Lower lobe of right lung (tissue), 2 donors: ENCODE measurements at places on chromosomes 16 and 17.

GRCh38 chr17:35735036-35735805, 3.8 kb downstream of the RASL10B start:
- peaks cover 3% of the 10 kb centered on the region for H3K27me3 ChIP-seq
- no peaks in the 10 kb centered on the region for H3K36me3 ChIP-seq
- no peak overlapping the region for H3K27ac ChIP-seq

DNA sequence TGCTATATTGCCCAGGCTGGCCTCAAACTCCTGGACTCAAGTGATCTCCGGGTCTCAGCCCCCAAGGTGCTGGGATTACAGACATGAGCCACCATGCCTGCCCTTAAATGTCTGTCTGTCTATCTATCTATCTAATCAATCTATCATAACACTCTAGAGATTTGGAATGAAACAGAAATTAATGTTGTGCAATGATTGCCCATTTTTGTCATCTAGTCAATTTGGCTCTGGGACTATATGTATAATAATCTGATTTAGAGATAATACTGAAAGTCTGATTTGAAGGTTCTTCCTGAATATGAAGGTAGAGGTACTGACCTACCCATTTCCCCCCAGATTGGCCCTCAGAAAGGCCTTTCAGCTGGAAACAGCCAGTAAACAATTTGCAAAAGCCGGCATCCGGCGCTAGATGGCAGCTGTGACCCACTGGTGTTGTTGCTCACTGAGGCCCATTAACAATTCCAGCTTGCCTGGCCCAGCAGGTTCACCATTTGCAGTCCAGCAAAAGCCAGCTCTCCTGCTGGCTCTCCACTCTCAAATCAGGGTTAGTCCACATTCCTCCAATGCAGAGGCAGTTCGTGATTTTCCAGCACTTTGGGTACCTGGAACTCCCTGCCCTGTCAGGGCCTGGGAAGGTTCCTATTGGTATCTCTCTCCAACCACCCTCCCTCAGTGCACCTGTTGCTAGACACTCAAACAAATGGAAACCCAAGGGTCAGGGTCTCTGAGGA, 22.9 kb upstream of the C16orf87 start:
- H3K36me3 ChIP-seq = no peaks in the 10 kb centered on the region
- H3K4me3 ChIP-seq = no peak overlapping the region
- H3K27me3 ChIP-seq = no peaks in the 10 kb centered on the region
- H3K27ac ChIP-seq = no peak overlapping the region
- H3K4me1 ChIP-seq = no peaks in the 10 kb centered on the region

GRCh38 chr17:28177351-28177750, 134.9 kb downstream of the NLK start:
- no peak for DNase-seq
- no peaks in the 10 kb centered on the region for H3K4me1 ChIP-seq
- no peaks in the 10 kb centered on the region for H3K27me3 ChIP-seq
- H3K4me3 ChIP-seq = no peak overlapping the region
- H3K36me3 ChIP-seq = peaks cover 20% of the 10 kb centered on the region

GRCh38 chr16:87841340-87842208, 27.7 kb downstream of the SLC7A5 start:
- peaks cover 39% of the 10 kb centered on the region for H3K36me3 ChIP-seq
- H3K27ac ChIP-seq = no peak overlapping the region
- H3K4me1 ChIP-seq = no peaks in the 10 kb centered on the region
- no peak for DNase-seq

DNA sequence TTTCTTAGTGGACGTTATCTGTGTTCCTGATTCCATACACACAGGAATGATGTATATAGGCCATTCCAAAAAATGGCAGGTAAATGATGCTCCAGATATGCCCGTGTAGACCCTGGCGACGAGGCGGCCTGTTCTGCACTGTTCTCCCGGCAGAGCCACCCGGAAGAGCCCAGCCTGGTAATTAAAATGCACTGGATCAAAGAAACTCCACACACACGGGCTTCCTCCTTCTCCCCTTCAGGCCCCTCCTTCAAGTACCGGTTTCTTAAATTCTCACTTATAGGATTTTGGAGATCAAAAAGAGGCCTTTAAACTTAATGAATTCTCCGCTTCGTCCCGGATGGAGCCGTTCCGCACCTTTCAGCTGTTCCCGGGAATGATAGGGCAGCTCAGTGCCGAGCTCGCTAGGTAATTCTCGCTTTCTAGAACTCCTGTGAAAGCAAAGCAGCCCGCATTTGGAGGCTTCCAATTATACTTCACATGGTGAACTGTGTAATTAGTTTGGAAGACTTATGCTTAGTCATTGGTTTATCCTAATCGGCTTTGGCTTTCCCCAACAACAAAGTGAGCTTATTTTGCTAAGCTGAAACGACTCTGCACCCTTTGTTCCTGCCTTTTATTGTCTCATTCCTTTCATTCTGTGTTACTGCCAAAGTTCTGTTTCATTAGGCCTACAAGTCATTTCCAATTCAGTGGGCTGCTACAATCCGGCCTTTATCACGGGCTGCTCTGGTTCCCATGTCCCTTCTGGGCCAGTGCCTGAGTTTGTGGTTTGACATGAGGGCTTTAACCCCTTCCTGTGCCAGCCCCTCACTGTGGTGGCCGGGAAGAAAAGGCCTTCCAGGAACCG, 150.0 kb downstream of the MSI2 start:
- peaks cover 16% of the 10 kb centered on the region for H3K4me1 ChIP-seq
- H3K27ac ChIP-seq = no peak overlapping the region
- no peak for DNase-seq
- H3K27me3 ChIP-seq = no peaks in the 10 kb centered on the region
- H3K4me3 ChIP-seq = no peak overlapping the region

DNA sequence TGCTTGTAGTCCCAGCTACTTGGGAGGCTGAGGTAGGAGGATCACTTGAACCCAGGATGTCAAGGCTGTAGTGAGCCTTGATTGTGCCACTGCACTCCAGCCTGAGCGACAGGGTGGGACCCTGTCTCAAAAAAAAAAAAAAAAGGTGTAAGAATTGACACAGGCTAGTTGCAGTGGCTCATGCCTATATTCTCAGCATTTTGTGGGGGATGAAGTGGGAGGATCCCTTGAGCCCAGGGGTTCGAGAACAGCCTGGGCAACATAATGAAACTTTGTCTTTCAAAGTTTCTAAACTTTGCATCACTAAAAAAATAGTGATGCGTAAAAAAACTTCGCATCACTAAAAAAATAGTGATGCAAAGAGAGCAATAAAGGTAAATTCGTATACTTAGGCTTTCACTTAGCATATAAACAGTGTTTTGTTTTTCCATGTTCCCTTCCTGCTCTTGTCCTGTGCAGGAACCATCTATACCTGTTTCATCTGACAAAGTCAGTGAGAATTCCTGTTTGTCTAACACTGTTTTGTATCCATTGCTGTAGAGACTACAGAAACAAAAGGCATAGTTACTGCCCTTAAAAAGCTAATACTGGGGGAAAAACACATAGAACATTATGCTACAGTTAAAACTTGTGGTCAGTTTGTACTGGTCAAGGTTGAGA, 32.1 kb downstream of the CTCF start:
- peaks cover 6% of the 10 kb centered on the region for H3K36me3 ChIP-seq
- H3K27me3 ChIP-seq = no peaks in the 10 kb centered on the region
- H3K4me1 ChIP-seq = peaks cover 15% of the 10 kb centered on the region
- DNase-seq = no peak

- H3K4me1 ChIP-seq = peaks cover 36% of the 10 kb centered on the region
- DNase-seq = no peak
- H3K4me3 ChIP-seq = peak overlapping the region; percentile 95
- H3K27ac ChIP-seq = peak overlapping the region; percentile 98
Observed at GRCh38 chr17:81703747-81704654, 834 bp downstream of the MRPL12 start.

- no peak overlapping the region for H3K27ac ChIP-seq
- H3K4me1 ChIP-seq = no peaks in the 10 kb centered on the region
- DNase-seq = no peak
- H3K27me3 ChIP-seq = no peaks in the 10 kb centered on the region
- no peaks in the 10 kb centered on the region for H3K36me3 ChIP-seq
Observed at GRCh38 chr17:33444731-33445130, 151.6 kb upstream of the ASIC2 start.

DNA sequence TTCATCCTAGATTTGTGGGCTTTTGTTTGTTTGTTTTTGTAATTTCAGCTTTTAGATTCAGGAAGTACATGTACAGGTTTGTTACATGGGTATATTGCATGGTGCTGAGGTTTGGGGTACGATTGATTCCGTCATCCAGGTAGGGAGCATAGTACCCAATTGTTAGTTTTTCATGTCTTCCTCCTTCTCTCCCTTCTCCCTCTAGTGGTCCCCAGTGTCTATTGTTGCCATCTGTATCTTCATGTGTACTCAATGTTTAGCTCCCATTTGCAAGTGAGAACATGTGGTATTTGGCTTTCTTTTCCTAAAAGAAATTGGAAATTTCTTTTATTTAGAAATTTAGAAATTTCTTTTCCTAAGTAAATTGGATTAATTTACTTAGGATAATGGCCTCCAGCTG, 37.1 kb upstream of the BCAS3 start:
- no peak overlapping the region for H3K4me3 ChIP-seq
- H3K27ac ChIP-seq = no peak overlapping the region
- peaks cover 50% of the 10 kb centered on the region for H3K36me3 ChIP-seq
- DNase-seq = no peak
- H3K4me1 ChIP-seq = peaks cover 5% of the 10 kb centered on the region

GRCh38 chr17:2689411-2690164, 22.0 kb downstream of the CLUH start:
- H3K36me3 ChIP-seq = peaks cover 46% of the 10 kb centered on the region
- H3K4me3 ChIP-seq = no peak overlapping the region
- peak overlapping the region; percentile 83 for H3K27ac ChIP-seq

- H3K27me3 ChIP-seq = peaks cover 22% of the 10 kb centered on the region
- peak overlapping the region; percentile 40 for H3K27ac ChIP-seq
- peak overlapping the region; percentile 39 for H3K4me3 ChIP-seq
Observed at GRCh38 chr17:9115214-9116191, 94.2 kb downstream of the NTN1 start.

GRCh38 chr17:42833767-42834422, 698 bp downstream of the PSME3 start:
- peaks cover 26% of the 10 kb centered on the region for H3K4me1 ChIP-seq
- H3K27me3 ChIP-seq = no peaks in the 10 kb centered on the region
- H3K27ac ChIP-seq = peak overlapping the region; percentile 92

DNA sequence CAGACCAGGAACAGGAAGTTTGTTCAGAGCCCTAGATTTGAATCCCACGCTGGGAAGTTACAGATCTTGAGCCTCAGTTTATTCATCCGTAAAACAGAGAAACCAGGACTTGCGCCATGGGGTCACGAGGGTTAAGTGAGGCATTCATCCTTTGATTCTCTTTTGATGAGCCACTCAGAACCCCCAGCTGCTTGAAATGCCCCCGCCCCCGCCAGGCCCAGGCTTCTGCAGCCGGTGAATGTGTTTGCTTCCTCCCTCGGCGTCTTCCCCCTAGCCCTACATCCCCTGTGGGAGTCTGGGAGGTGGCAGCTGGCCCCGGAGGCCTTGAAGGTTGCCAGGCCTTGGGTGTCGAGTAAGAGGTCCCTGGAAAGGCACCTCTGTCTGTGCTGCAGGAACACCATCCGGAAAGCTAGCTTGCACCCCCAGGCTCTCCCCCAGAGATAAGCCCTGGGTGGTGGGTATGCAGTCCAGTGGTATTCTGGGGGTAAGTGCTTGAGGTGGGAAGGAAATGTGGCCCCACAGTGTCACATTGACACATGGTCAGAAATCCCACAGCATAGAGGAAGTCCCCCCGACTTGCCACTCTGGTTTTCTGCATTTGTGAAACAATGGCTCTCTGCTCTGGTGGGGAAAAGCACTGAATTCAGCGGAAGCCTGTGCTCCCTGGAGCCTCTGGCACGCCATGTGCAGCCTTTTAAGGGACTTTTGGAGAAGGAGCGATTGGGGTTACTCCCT, 14.9 kb downstream of the IRF8 start:
- H3K4me3 ChIP-seq = no peak overlapping the region
- H3K4me1 ChIP-seq = peaks cover 48% of the 10 kb centered on the region
- H3K36me3 ChIP-seq = peaks cover 14% of the 10 kb centered on the region
- DNase-seq = peak; percentile 74

DNA sequence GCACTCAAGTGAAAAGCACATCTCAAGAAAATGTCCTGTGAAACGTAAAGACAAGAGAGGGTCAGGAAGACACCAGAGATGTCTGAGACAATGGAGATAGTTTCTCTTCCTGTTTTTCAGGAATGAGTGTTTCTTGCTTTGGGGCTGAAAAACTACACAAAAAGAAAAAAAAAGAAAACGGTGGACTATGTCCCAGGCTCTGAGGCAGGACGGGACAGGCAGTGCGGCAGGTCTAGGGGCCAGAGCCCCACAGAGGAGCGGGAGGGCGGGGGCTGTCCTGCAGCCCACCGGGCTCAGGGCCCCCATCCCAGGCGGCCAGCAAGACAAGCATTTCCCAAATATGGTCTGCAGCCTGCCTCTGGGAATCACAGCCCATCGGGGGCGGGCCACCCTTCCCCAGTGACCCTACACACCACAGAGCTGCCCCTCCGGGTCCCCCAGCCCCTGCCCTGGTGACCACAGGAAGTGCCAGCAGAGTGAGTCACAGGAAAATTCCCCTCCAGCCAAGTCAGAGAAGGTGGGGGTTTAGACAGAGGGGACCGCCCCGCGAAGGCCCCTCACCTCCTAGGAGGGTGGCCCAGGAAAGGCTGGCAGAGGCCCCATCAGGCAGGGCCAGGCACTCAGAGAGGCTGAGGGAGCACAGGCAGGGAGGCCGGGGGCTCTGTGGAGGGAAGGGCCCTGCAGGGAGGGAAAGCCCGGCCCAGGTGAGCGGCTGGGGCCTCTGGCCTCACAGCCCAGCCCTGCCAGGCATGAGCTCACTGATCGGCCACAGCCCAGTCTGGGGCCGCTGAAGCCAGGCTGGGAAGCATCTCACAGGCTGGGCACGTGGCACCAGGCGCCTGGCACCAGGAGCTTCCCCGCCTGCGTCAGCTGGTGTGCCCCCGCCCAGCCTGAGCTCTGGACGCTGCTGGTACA, 6.3 kb downstream of the BCAR1 start:
- peaks cover 71% of the 10 kb centered on the region for H3K4me1 ChIP-seq
- peaks cover 30% of the 10 kb centered on the region for H3K36me3 ChIP-seq
- H3K27me3 ChIP-seq = no peaks in the 10 kb centered on the region
- DNase-seq = peak; percentile 83

DNA sequence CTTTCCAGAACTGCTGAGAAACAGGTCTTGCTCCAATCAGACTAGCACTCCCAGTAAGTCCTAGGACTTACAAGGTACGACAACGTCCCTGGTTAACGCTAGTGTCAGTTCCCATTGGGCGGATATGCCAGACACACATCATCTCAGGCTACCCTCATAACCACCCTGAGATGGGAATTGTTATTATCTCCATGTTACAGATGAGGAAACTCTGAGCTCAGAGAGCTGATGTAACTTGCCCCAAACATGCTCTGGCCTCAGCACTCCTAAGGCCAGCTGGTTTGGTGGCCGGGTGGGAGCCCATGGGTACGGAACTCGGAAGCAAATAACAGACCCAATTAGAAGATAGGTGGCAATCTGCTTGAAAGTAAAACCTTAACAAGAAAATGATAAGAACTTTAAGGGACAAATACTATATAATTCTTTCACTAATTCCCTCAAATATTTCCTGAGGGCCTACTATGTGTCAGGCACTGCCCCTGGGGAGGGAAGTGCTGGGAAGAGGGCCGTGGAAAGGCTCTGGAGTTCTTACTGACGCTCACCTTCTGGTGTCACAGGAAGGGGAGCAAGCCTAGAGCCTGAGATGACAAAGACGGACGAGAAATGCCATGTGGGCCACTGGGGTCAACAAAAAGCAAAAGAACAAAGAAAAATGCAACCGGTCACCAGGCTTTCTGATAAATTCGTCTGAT, 6.9 kb downstream of the CREBBP start:
- no peak overlapping the region for H3K4me3 ChIP-seq
- no peaks in the 10 kb centered on the region for H3K27me3 ChIP-seq
- peaks cover 96% of the 10 kb centered on the region for H3K4me1 ChIP-seq
- no peak overlapping the region for H3K27ac ChIP-seq

GRCh38 chr16:5438591-5438990, 341.0 kb upstream of the EEF2KMT start:
- no peaks in the 10 kb centered on the region for H3K27me3 ChIP-seq
- no peak overlapping the region for H3K4me3 ChIP-seq
- no peaks in the 10 kb centered on the region for H3K4me1 ChIP-seq
- no peak for DNase-seq
